ENCODE measurements at places on chromosomes 6 and 20. TPM values are rescaled to one million over a fixed set of nuclear protein-coding genes. Genes with fewer than 3 reads are reported as not detected.

DNA sequence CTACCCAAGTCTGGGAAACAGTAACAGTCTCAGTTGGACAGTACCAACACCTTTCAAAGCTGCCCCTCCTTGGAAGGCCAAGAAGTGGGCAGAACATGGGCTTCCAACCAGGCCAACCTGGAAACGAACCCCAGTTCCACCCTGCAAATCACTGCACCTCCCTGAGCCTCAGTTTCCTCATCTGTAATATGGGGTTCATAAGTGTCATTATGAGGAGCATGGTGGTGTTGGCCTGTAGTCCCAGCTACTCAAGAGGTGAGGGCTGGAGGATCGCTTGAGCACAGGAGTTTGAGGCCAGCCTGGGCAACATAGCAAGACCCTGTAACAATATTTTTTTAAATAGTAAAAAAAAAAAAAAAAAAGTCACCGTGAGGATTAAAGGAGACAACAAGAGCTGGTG lies 34.5 kb downstream of the C20orf203 start:
- DNase-seq, result no peak

GRCh38 chr6:116118608-116119007 lies 7.3 kb downstream of the COL10A1 start:
- DNase-seq, result no peak

DNA sequence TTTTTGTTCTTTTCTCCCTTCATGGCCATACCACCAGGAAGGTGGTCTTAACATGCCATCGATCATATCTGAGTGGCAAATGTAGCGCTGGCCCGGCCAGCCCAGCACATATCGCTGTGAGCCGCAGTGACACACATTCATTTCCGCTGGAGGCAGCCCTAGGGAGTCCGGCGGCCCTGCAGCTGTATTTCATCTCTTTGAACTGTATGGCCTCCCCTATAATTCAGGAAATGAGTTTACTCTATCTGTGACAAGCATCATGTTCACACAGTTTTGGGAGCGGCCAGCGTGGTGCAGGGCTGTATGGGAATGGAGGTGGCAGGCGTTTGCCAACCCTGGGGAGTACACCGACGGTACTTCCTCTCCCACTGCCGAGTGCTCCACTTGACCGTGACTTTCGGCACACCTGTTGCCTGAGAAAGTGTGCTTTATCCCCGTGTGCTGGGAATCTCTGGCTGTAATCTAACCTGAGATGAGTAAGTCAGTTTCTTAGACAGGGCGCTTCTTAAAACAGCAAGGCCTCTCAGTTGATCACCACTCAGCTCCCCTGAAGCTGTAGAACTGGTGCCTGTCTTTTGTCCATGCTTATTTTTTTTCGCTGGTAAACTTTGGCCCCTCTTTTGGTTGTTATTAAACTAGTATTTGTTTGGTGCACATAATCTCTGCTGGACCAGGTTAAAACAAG lies 257.1 kb upstream of the TAB2 start:
- DNase-seq, result no peak

The ZNF831 gene
- not detected for total RNA-seq

DNA sequence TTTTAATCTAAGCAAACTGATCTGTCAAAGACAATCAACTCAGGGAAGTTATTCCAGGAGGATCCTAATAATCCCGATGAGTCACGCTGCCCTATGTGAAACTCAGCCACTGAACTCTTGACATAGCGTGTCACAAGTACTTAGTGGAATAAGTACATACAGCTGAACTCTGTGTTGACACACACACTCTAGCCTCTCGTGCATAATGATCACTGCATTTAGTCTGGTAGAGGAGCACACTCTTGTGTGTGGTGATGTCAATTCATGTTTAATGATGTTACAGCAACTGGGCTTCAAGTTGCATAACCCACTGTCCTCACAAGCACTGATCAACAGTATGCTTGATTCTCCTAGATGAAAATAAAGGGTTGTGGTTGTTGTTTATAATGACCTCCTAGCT lies 148.3 kb downstream of the HACE1 start:
- DNase-seq, result no peak

DNA sequence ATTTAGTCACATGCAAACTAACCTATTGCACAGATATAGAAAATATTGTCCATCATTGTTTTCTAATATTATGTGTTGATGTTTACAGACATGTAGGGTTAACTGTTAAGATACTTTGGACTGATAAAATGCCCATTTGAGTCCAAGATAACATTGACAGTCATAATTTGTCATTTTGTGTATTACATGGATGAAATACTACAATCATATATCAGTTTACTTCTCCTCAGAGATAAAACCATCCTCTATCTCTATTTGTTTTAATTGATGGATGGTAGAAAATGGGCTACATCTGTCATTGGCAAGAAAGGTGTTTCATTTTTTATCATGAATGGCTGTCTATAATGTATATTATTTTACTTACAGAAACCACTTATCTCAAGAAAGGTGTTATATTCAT lies 6.2 kb downstream of the EPHA7 start:
- DNase-seq, result no peak

The SLC35F1 gene
- total RNA-seq, result 0.18 TPM

The PIGU gene
- total RNA-seq, result 35.8 TPM

DNA sequence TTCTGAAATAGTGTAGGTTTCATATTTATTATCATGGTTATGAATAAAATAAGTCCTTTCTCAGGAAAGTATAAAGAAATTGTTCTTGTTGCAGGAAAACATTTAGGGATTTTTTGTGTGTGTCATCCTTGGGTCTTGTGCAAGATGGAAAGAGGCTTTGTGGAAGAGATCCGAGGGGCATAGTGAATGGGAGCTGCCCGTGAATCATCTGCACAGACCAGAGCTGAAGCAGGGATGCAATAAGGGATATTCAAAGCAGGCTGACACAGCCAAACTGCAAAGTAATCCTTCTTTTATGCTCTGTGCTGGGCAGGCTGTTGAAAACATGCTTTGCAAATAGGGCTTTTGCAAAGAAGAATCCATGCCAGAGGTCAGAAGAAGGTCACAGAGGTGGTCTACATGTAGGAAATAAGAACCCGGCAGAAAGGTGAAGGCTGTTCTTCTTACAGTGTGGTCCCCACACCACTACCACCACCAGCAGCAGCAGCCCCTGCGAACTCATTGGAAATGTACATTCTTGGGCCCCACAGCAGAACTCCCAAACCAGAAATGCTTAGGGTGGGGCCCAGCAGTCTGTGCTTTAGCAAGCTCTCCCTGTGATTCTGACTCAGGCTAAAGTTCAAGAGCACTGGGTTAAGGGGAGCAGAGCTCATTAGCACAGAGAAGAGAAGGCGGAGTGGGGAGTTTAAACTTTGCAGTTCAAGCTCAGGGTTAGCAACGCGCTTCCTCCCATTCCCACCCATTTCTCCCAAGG lies 237.6 kb downstream of the QKI start:
- no peak for DNase-seq

GRCh38 chr6:11771473-11772048 lies 7.0 kb downstream of the ADTRP start:
- DNase-seq, result no peak

The ASIP gene
- total RNA-seq, result not detected

DNA sequence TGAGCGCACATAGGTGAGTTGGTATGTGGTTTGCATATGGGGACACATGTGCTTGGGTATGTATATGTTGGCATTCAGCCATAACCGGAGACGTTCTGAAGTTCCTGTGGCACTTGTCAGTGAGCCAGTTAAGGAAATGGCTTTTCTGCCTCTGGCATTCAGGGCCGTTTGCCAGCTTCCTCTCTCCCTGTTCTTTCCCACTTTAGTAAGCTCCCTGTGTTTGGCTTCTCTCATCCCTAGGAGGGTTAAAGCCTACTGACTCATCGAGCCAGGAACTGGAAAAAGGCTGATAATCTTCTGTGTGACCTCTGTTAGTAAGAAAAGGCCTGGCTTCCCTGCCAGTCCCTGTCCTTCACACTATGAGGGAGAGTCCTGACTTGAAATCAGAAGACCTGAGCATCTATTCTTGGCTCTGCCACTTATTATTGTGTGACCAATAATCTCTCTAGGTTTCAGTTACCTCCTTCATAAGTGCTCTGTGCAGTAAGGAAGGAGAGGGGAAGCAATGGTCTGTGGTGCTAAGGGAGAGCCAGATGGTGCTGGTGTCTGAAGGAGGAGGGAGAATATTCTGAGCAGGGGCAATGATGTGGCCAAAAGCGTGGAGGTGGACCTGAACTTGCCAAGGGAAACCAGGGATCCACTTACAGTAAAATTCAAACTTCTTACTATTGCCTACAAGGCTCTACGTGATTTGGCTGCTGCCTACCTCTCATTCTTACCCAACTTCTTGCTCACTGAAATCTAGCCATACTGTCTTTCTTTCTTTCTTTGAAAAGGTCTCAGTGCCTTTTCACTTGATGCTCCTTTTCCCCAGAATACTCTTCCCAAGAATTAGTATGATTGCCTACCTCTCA lies 31.4 kb downstream of the ACSS2 start:
- peak; percentile 93 for DNase-seq

The KIF6 gene
- total RNA-seq, result 2.2 TPM

DNA sequence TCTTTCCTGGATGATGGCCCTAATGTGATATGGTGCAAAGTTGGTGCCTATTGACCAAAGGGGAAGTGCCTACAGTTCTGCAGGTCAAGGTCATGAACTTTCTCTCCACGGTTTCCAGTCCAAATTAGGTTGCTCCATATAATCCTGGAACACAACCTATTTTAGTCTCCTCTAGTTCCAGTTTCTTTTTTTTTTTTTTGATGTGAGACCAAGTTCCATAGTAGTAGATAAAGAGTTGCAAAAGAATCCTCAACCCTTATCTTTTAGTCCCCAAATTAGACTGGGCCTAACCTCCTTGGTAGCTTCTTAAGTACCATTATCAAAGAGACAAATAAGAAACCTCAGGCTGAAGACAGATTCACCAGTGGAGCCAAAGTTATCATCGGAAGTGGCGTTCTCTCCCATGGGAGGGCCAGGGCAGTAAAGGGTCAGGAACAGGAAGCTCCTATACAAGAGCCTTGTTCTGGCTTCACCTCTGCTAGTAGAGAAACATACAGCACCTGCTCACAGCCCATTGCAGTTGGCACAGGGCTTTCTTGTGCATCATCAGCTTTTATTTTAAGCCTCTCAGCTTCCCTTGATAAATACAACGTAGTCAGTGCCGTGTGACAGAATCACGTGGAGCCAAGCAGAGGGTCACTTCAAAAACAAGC lies 132.2 kb upstream of the RREB1 start:
- DNase-seq, result no peak

DNA sequence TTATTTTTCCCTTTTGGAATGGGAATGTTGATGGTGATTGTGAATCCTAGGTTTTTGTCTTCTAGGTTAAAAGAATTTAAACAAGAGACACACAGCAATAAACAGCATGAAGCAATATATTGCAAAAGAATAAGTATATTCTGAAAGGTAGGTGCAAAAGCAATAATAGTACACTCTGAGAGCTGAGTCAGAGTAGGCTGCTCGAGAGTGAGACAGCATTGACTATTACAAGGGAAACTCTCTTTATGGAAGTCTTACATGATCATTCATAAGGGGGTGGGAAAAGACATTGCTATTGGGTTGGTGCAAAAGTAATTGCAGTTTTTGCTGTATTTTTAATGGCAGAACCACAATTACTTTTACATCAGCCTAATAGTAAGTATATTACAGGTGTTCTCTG lies 25.0 kb downstream of the FBXO5 start:
- no peak for DNase-seq

DNA sequence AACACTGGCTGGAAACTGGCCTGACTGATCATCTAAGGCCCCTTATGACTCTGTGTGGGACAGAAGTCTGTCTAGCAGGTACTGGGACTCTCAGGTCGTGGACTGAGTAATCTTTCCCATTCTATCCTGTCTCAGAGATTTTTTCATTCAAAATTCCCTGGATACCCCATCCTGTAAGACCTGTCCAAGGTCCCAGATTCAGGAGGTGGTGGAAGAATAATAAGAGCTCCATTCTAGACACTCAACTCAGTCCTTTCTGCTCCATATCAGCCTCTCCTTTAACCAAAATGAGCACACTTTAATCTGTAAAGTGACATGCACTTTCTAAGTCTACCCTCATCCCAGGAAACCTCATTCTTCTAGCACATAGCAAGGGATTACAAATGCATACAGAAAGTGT lies 82.5 kb upstream of the MRPS10 start:
- DNase-seq, result no peak

- no peak for DNase-seq
These were observed 142.9 kb downstream of the MTHFD1L start for GRCh38 chr6:151008425-151008824.

DNA sequence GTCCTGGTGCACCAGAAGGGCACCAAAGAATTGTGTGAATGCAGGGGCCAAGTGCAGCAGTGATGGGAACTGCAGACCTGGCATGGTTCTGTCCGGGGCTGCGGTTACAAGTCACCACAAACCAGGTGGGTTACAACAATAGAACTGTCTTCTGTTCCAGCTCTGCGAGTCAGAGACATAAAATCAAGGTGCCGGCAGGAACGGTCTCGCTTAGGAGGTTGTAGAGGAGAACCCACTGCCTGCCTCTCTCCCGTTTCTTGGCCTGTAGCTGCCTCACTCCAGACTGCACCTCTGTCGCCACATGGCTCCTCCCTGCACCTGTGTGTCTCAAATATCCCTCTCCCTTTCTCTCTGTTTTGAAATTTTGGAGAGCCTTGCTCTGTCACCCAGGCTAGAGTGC lies 143.3 kb downstream of the TAF4 start:
- DNase-seq, result no peak

The GSTA3 gene
- total RNA-seq, result not detected

GRCh38 chr20:4555188-4555890 lies 166.4 kb upstream of the PRND start:
- peak; percentile 44 for DNase-seq

- DNase-seq, result no peak
These were observed 114.8 kb downstream of the RPS12 start for GRCh38 chr6:132929141-132929540.

- DNase-seq, result no peak
These were observed 18.4 kb upstream of the ULBP3 start for GRCh38 chr6:150087336-150087735.

The L3MBTL3 gene
- 7.4 TPM for total RNA-seq

DNA sequence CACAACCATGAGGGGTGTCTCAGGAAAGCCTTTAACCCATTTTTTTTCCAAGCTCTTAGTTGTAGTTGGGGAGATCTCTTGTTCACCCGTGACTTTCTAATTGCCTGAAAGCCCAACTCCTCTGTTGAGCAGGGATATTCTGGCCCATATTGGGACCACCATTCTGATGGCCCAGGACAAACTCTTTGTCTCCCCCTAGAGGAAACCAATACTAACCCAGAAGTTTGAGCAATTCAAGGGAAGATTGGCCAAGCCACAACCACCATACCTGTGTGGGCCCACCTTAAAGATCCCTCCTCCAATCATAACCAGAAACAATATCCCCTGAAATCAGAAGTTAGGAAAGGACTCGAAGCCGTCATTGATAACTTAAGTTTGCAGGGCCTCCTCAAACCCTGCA lies 132.6 kb downstream of the THBS2 start:
- no peak for DNase-seq

DNA sequence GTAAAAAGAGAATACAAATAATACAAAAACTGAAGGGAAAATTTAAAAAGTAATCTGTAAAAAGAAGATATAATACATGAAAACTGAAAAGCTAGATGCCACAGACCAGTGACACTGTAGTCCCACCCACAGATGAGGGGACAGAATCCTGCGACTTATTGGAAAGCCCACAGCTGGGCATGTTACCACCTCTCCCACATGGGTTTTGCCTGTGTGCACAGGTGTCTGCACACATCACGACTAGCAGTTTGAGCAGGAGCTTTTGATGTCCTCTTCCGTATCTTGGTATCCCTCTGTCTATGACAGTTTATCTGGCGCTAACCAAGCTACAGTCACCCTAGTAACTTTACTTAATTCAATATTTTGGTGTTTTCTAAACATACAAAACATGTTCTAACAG lies 291.1 kb upstream of the EXOC2 start:
- DNase-seq, result no peak
